NCI-H1436 (cell line): ENCODE measurements at places on chromosomes 11 and 22.

DNA sequence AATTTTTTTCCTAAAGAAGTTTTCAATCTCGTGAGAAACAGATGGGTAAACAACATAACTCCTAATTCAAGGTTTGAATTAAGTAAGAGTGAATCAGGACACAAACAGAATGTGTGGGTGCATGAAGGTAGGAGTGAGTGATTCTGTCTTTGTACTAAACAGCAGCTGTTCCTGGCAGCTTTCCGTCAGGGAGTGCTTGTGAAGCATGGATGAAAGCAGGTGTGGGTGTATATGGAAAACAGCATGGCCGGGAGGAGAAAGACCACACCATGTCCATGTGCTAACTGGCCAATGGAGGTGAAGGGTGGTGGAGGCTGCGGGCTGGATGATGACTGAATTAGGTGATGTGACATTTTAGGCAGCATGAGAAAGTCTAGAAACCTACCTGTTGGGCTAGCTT, 49.6 kb downstream of the BARX2 start:
- no peak for DNase-seq

DNA sequence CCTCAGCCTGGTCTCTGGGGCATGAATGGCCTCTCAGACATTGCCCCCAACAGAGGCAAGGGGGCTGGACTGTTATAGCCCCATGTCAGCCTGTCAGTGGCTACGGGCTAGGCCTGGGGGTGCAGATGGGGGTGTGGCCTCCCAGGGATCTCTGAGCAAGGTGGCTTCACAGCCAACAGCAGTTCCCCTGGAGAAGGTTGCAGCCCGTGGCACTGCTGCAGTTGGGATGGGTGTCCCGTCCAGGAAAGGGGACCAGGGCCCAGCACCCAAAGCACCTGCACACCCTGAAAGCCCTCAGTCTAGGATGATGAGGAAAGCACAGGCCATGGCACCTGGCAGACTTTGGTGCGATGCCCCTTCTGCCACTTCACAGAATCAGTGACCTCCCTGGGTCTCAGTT, 101.3 kb downstream of the TP53I11 start:
- DNase-seq, result no peak

DNA sequence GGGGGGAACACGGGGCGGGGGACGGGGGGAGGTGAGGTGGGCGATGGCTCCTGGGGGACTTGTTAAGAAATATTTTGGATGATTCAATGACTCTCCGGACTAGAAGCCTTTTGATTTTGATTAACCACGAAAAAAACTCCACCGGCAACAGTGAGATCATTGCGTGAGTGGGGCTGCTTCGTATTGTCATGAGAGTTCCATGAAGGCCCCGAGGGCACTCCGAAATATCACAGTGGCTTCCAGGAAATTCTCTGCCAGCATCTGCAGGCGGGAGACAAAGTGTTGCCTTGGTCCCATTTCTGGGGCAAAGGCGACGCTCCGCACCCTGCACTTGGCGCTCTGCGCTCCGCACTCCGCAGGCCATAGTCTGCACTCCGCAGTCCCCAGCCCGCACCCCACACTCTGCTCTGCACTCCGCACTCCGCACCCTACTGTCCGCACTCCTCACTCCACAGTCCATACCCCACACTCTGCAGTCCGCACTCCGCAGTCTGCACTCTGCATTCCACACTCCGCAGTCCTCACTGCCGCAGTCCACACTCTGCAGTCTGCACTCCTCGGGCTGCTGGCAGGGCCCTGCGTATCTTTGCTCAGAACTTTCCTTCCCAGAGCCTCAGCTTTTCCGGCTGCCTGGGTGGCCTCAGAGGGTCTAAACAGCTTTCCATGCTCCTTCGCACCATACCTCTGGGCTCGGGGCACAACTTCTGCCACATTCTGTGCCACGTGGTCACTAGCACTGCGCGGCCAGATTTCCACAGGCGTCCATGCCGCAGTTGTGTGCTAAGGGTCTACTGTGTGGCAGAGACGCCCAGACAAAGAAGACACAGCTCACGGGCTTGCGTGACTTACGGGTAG, 61.1 kb downstream of the LINC01488 start:
- no peak for DNase-seq

DNA sequence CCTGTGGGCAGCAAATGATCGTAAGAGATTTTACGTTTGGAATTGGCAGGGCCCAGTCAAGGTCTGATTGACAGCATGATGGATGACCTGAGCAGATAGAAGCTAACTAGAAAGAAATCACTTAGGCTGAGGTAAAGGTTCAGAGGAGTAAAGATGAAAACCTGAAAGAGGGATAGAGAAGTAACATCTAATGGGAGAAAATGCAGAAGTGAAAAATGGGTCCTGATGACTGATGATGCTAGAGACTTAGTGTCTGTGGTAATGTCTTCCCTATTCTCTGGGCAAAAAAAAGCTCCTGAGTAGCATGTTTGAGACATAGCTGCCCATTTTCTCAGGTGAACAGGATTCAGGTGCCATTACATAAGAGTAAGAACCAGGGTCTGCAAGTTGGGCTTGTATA, 628.8 kb upstream of the ANO5 start:
- DNase-seq, result no peak
